ENCODE measurements at places on chromosomes 3 and 15.

DNA sequence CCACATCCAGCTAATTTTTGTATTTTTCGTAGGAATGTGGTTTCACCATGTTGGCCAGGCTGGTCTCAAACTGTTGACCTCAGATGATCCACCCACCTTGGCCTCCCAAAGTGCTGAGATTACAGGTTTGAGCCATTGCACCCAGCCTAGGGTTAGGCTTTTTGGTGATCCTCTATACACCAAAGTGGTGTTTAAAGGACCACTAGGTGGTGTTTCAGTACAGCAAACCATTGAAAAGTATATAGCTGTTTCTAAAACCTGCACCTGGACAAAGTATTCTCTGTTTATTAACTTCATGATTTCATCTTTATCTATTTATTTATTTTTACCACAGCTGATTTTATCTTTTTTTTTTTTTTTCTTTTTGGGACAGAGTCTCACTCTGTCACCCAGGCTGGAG lies 68.4 kb downstream of the MINDY2 start:
- no peak for DNase-seq

- no peak for DNase-seq
Measured at GRCh38 chr3:50487181-50487580, 16.3 kb downstream of the CACNA2D2 start.

DNA sequence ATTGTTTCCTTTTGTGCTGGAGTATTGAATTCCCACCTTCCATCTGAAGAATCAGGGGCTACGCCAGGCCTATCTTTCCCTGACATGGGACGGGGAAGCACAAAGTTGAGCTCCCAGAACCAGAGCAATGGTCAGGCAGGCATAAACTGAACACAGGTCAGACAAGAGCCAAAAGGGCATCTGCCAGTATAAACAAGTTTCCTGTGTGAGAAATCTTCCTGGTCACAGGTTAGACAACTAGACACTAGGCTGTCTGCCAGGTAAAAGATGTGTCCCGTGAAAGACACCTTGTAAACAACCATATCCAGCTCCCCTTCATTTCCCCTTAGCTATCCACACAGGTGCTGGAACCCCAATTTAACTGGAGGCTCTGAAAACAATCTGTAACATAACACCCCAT lies 44.0 kb upstream of the CD96 start:
- DNase-seq: no peak

GRCh38 chr3:28612232-28612631 lies 263.6 kb upstream of the AZI2 start:
- no peak for DNase-seq

- DNase-seq: no peak
Measured at GRCh38 chr15:67501836-67502461, 19.0 kb upstream of the C15orf61 start.

GRCh38 chr3:12454076-12454815 lies 30.0 kb upstream of the TSEN2 start:
- DNase-seq: peak; percentile 15

- DNase-seq: no peak
Measured at GRCh38 chr3:68996356-68996995, 17.0 kb downstream of the EOGT start.

GRCh38 chr15:53555226-53555625 lies 204.2 kb downstream of the WDR72 start:
- no peak for DNase-seq

DNA sequence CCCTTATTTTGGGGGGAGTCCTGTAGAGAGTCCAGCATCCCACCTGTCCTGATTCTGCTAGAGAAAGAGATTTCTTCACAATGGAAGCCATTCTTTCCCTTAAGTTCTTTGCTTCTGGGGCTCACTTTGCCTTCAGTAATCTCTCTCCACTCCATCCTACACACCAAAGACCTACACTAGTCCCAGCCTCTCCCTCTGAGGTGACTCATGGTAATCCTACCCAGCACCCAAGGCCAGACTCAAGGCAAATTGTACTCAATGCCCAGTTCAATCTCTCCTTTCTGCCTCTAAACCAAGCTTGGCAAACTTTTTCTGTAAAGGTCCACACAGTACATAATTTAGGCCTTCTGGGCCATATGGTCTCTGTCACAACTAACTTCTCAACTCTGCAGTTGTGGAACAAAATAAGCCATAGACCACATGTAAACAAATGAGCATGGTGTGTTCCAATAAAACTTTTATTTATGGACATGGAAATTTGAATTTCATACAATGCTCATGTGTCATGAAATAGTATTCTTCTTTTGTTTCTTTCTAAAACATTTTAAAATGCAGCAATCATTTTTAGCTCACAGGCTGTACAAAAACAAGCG lies 72.5 kb downstream of the MRPL46 start:
- peak; percentile 15 for DNase-seq

DNA sequence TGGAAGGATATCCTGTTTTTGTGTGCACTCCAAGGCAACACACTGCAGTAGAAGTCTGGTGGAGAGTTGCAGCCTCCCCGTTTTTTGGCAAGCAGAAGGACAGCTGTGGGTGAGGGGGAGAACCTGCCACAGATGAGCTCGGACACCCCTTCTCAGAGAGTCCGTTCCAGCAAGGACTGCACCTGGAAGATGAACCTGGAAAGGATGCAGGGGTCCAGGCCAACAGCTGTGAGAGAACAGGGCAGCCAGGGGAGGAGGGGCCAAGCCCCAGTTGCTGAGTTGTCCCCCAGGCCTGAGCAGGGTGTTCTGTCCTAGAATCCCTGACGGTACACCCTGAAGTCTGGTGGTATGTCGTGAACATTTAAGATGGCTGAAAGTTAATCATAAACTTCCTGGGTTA lies 30.2 kb downstream of the ZXDC start:
- no peak for DNase-seq

GRCh38 chr15:89946681-89947299 lies 34.0 kb upstream of the ARPIN start:
- no peak for DNase-seq

DNA sequence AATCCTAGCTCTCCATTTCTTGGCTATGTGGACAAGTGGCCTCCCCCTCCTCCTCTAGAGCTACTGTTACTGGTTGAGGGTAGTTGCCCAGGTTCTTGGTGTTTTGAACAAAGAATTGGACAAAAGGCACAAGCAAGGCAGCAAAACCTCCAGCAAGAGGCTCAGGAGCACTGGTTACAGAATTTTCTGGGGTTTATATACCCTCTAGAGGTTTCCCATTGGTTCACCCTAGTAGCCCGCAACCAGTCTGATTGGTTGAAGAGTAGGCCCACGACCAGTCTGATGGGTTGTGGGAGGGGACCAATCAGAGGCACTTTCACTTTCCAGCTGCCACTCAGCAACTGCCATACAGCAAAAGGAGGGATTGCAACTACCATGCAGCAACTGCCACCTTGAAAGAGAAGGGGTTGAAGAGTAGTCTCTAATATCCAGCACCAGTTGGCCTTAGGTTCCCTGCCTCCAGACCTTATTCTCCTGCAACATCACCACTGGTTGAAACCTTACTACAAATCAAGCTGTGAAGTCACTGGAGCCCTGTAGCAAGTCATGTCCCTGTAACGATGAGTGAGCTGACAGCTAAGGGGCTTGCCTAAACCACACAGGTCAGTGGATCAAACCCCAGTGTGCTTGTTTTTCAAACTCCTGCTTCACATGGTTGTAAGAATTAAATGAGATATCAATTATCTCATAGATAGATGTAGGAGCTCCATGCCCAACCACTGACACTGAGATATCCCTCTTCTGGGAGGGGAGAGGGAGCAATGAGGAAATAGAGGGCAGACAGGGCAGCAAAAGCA lies 2.9 kb upstream of the C15orf39 start:
- DNase-seq: no peak

- DNase-seq: no peak
Measured at GRCh38 chr15:94760348-94760747, 529.0 kb downstream of the MCTP2 start.

GRCh38 chr15:78641102-78641748 lies at the start of gene CHRNB4:
Gene CHRNB4, minus strand, starts transcription at chr15:78641210. Its CDS starts 77 bp downstream, at chr15:78641133.
- DNase-seq: peak; percentile 18

DNA sequence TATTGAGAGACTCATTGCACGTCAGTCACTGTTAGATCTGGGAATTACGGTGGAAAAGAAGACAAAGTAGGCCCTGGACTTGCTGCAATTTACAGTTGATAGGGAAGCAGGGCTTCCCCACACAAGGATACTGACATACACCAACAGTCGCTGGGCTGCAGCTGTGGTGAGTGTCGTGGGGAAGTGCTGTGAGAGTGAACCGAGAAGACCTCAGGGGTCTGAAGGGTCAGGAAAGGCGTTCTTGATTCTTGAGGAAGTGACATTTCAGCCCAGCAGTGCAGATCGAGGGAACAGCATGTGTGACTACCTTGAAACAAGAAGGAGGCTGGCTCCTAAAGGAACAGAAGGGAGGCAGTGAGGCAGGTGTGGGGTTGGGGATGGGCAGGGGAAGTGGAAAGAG lies 22.5 kb downstream of the MYZAP start:
- DNase-seq: no peak

DNA sequence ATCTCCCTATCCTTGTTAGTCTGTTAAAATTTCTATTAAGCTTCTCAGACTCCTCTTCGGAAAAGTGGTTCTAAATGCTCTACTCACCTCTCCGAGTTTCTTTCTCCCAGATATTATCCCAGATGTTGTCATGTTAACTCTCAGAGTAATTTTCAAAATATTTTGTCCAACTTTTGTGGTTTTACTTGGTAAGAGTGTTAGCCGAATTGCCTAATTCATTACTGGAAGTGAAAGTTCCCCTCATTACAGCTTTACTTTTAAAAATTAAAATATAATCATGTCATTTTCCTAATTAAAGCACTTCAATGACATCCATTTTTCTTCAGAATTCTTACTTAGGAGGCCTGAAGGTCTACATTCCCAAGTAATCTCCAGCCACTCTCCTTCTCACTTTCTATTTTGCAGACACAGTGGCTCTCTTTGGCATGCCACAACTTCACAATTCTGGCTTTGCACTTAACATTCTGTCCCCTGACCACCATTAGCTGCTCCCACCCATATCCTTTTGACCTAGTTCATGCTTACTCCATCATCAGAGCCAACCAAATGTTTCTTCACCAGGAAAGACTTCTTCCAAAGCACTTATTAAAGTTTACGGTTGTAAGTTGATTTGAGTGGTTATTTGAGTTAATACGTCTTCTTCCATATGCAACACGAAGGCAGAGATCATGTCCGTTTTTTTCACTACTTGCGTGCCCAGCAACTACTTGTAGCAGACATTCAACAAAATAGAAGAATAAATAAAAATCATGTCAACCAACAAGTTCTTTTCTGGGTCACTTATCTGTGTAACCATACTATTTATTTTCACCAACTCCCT lies 10.2 kb upstream of the TIPARP start:
- DNase-seq: no peak

DNA sequence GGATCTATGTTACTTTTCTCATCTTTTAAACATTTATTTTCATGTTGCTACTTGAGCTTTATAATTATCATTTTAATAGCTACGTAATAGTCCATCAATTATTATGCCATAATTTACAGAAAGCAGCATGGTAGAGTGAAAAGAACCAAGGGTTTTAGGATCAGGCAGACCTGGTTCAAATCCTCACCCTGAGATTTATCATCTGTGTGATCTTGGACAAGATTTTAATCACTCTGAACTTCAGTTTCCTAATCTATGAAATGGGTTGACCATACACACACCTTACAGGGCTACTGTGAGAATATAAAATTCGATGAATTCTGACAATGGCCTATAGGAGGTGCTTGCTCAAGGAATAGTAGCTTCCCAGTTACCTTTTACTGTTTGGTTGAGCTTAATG lies 27.1 kb downstream of the BOC start:
- no peak for DNase-seq

- peak; percentile 76 for DNase-seq
Measured at GRCh38 chr15:98671060-98672008, 23.0 kb downstream of the IGF1R start.

GRCh38 chr3:16886303-16886683 lies 1.5 kb downstream of the PLCL2 start:
- DNase-seq: no peak

- peak; percentile 95 for DNase-seq
Measured at GRCh38 chr15:39404767-39405181, 176.1 kb upstream of the THBS1 start.

DNA sequence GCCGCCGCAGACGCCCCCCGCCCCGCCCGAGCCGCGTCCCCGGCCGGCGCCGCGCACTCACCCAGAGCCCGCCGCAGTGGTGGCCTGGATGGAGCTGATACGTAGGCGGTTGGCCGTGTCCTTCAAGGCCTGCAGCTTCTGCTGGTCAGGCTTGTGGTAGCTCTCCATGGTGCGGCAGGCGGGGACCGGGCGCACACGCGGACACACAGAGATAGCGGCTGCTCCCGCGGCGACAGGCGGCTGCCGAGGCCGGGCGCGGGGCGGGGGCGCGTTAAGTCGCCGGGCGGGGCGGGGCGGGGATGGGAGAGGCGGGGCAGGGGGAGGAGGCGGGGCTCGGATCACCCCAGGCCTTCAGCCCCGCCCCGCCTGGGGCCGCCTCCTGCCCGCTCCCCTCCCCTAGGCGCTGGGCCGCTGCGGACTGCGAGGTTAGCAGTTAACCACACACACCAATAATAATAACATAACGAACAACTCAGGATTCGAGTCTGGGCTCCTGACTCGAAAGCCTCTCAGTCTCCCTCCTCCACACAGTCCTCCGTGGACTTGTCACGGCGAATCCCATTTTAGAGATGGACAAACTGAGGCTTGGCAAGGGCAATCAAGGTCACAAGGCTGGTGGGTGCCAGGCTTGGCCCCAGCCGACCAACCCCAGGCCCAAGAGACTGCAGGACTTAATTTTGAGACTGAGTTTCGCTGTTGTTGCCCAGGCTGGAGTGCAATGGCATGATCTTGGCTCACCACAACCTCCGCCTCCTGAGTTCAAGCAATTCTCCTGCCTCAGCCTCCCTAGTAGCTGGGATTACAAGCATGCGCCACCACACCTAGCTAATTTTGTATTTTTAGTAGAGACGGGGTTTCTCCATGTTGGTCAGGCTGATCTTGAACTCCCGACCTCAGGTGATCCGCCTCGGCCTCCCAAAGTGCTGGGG lies at the start of gene TKT:
Gene TKT (minus strand): TSS at position 248 of the 929 bp plus-strand sequence. CDS start 80 bp downstream, at position 168.
- DNase-seq: peak; percentile 97

- DNase-seq: no peak
Measured at GRCh38 chr3:134617608-134618477, 33.0 kb downstream of the KY start.

DNA sequence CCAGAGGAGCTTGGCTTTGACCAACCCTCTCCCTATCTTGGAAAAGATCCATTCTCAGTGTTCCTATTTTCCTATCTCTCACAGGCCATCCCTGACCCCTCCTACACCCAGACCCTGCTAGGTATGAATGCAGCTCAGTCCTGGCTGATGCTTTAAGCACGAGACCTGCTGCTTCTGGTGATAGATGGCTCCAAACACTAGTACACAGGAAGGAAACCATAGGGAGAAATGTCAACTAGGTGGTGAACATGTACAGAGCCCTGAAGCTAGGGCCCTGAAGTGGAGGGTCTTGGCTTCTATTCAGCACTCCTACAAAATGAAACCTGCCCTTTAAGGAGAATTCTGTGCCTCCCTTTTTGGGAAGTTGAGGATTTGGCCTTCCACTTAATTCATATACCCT lies 47.4 kb upstream of the MANF start:
- no peak for DNase-seq

GRCh38 chr3:35779611-35780010 lies 140.3 kb downstream of the ARPP21 start:
- DNase-seq: no peak

Measured in adipocyte (in vitro differentiated cells).